ENCODE measurements at places on chromosomes 12 and 14.
A peak's percentile ranks its signal among the peaks of the same experiment; 100 is the strongest.

DNA sequence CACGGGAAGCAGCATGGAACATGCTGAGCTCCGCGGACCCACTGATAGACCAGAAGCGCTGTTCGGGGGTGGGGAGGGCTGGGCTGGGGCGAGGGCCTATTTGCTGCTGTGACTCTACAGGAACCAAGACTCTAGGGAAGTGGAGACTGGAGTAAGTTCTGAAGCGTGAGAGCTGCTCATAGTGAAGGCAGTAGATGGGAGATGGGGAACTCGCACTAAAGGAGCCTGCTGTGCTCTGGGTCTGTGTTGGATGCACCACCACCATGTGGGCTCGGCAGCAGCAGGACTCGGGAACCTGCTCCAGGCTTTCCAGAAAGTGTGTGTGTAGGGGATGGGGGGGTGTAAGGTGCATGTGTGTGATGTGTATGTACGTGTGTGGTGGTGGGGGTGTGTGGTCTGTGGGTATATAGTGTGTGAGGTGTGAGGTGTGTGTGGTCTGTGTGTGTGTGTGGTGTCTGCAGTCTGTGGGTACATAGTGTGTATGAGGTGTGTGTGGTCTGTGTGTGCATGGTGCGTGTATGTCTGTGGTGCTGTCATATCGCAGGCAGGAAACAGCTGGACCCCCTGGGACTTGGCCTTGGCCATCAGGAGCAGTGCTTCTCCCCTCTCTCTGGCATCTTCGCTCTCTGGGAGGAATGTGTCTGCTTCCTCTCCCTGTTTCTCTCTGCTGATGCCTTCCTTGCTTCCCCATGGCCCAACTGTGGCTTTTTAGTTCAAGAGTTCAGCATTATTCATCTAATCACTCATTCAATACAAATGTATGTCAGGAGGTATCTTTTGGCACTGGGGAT lies 378.9 kb downstream of the FUT8 start:
- peak; percentile 3 for DNase-seq

DNA sequence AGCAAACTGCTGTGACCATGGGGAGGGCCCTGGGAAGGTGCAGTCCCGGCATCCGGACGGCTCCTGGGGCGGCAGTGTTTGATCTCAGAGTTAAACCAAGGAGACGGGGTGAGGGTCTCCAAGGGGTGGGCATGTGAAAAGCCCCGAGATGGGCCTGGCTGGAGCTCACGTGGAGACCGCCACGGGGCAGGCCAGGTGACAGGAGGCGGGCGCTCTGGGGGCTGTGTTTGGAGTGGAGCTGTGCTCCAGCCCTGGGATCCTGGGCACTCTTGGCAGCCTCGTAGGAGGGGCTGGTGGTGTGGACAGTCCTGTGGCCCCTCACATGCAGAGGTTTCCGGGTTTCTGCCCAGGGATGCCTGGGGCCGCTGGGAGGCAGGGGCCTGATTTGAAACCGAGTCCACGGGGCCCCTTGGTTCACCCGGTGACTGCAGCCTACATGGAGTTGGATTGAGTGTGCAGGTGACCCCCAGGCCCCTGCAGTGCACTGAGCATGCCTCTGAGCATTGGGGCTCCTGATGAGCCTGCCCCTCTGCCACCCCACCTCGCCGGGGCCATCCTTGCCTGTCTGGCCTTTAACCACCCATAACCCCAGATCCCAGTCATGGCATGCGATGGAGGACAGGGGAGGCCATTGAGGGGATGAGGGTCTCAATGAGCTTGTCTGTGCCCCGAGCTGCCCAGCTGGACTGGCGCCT lies 8.4 kb downstream of the KIF26A start:
- DNase-seq = no peak

GRCh38 chr12:81949416-81949815 lies 190.3 kb upstream of the PPFIA2 start:
- no peak for DNase-seq

DNA sequence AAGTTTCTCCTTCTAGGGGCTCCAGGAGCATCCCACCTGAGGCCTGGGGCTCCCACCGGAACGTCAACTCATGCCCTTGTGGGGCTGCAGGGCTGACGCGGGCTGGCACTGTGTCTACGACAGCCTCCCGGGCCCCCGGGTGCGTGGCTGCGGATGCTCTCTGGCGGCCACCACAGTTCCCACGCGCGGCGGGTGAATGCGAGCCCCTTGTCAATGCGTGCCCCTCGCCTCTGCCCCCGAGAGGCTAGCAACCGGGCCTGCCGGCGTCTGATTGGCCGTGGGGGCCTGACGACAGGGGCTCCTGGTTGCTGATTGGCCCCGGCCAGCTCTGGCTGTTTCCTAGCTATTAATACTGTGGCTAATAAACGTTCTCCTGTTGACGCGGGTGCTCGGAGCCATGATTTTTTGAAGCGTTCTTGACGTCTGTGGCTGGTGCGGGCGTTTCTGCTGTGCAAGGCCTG lies 1.8 kb upstream of the MEG3 start:
- no peak for DNase-seq

- no peak for DNase-seq
These were observed 32.7 kb downstream of the ANAPC7 start for GRCh38 chr12:110370732-110371231.

GRCh38 chr12:110599334-110599733 lies 14.6 kb upstream of the TCTN1 start:
- DNase-seq = no peak

GRCh38 chr12:119354172-119354571 lies 19.6 kb downstream of the CCDC60 start:
- DNase-seq = no peak

DNA sequence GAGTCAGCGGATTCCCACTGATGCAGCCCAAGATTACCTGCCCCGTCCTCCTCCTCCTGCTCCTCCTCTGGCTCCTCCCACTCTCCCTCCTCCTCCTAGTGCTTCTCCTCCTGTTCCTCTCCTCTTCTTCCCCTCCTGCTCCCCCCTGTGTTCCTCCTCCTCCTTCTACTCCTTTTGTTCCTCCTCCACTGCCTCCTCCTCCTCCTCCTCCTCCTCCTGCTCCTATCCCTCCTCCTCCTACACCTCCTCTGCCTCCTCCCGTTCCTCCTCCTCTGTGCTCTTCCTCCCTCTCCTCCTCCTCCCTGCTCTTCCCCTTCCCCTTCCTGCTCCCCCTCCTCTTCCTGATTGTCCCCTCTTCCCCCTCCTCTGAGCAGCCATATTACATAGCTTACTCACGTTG lies 141.3 kb downstream of the CACNA1C start:
- DNase-seq = no peak

DNA sequence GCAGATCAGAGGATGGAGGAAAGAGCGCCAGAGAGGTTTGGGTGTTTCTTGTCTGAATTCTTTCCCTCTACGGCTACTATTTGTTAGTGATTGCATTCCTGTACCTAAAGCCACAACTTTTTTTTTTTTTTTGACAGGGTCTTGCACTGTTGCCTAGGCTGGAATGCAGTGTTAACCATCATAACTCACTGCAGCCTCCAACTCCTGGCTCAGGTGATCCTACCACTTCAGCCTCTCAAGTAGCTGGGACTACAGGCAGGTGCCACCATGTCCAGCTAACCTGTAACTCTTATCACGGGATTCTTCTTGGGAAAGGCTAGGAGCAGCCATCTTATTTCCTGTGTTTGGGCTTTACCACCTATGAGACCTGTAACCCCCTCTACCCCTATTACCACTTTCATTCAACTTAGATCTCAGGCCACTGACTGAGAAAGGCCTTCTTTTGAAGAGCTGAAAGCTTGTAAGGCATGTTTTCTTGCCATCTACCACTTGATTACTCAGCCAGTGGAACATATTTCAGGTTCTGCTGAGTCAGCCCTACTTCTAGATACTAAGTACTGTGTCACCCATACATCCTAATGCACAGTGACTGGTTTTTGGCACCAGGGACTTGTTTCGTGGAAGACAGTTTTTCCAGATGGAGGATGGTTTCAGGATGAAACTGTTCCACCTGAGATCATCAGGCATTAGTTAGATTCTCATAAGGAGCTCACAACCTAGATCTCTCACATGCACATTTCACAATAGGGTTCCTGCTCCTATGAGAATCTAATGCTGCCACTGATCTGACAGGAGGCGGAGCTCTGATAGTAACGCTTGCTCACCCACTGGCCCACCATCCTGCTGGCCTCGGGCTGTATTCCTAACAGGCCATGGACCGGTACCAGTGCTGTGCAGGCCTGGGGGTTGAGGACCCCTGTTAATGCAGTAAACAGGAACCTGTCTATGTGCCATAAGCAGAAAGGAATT lies 6.9 kb downstream of the VEZT start:
- no peak for DNase-seq

GRCh38 chr12:65832217-65832616 lies 7.9 kb downstream of the HMGA2 start:
- no peak for DNase-seq

- no peak for DNase-seq
These were observed 51.2 kb upstream of the FBRSL1 start for GRCh38 chr12:132438726-132439125.

DNA sequence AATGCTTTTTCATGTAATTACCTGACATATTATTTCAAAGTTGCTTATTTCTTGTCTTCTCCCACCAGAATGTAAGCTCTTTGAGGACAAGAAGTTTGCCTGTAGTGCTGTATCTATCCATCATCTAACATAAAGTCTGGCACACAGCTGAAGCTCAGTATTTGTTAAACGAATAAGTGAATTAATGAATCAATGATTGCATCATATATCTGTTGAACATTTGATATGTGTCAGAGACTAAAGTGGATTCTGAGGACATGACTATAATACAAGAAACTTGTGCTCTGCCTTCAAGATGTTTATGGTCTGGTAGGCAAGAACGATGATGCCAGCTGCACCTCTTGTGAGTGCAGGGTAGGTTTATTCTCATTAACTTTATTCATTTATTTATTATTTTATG lies 115.4 kb upstream of the SCAF11 start:
- no peak for DNase-seq

DNA sequence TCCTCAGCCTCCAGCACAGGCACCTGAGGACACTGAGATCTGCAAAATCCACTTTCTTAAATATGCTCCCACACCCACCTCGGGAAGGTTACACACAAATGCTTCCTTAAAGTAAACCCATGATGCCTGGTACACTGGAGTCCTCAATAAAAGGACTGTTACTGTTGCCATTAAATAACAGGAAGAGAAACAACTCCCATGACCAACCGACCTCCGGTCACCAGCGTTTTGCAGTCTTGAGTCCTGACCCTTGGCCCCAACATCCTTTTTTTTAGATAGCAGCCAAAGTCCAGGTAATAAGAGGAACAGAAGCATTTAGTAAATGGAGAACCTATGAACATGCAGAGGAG lies 42.4 kb downstream of the ITPK1 start:
- DNase-seq = no peak

DNA sequence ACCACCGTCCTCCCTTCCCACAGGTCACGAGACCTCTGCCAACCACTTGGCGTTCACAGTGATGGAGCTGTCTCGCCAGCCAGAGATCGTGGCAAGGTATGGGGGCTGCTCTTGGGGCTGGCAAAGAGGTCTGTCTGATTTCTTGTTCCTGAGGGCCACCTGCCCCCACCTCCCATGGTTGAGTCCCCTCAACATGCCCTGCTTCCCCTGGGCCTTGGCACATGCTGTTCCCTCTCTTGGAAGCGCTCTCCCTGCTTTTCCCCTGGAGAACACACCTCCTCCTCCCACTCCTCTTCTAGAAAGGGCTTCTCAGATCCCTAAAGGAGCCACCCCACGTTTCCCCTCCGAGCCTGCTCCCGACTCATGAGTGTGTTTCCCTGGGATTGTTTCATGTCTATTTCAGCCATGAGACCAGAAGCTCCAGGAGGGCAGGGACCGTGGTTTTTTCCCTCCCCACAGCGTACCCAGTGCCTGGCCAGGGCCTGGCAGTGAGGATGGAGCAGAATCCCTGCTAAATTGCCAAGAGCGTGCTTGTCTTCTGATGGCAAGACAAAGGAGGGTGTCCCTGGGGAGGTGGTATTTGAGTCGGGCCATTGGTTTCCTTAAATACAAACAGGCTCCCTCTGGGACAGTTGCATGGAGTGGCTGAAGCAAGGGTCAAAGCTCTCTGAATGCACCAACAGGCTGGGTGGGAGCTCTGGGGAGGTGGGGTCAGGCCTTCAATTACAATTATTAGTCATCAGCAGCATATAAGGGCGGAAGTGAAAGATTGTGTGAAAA lies 34.1 kb downstream of the CYP46A1 start:
- no peak for DNase-seq

- no peak for DNase-seq
These were observed 9.5 kb downstream of the PPP1CC start for GRCh38 chr12:110733089-110733715.

- no peak for DNase-seq
These were observed 1.7 kb upstream of the HOXC9 start for GRCh38 chr12:53998110-53998899.

DNA sequence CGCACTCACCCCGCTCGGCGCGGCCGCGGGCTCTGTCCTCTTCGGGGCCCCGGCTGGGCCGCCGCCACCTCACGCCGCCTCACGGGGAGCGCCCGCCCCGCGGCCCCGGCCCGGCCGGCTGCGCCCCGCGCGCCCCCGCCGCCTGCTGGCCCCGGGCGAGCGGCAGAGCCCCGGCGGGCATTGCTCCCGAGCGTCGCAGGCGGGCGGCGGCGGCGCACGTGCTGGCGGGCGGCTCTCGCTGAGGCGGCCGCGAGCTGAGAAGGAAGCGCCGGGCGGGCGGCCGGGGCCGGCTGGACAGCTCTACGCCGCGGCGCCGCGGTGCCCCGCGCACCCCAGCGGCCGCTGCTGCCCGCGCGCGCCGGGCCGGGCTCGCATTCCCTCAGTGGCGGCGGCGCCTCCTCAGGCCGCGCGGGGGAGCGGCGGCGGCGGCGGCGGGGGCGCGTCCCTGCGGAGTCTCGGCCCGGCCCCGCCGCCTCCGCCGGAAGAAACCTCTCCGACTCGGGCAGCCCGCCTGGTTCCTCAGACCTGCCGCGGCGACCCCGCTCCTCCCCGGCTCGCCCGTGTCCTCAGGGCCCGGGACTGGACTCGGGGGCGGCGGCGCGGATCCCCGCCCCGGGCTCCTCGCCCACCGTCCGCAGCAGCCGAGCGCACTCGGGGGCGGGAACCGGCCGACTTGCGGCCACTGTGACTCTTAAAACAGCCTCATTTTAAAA lies at the start of gene PITPNM2:
PITPNM2 (minus strand) TSS at position 347 of the 713 bp plus-strand sequence. CDS start 116,500 bp downstream, outside the sequence.
- peak; percentile 35 for DNase-seq

GRCh38 chr12:122965321-122965751 lies 927 bp downstream of the ABCB9 start:
- no peak for DNase-seq

Measured in CD4-positive, alpha-beta T cell treated with Interleukin-4 for 4 hours (primary cell).